ENCODE measurements at places on chromosomes 12 and 14.

- no peak for DNase-seq
These were observed 15.1 kb upstream of the RPLP0 start for GRCh38 chr12:120215766-120216735.

DNA sequence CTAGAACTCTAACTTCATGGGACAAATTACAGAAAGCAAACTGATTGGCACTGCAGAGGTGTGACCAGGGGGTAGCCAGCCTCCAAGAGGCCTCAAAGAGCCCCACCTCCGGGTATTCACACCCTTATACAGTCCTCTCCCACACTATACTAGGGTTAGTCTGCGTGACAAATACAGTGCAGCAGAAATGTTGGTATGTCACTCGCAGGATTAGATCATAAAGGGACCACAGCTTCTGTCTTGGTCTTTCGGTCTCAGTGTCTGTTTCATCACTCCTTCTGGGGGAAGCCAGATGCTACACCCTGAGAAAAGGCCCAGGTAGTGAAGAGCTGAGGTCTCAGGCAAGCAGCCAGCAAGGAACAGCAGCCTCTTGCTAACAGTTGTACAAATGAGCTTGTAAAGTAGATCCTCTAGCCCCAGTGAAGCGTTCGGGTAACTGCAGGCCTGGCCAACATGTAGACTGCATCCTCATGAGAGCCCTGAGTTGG lies 68.9 kb upstream of the SAV1 start:
- no peak for DNase-seq

- DNase-seq: no peak
These were observed 104.5 kb upstream of the AMIGO2 start for GRCh38 chr12:47184229-47184628.

DNA sequence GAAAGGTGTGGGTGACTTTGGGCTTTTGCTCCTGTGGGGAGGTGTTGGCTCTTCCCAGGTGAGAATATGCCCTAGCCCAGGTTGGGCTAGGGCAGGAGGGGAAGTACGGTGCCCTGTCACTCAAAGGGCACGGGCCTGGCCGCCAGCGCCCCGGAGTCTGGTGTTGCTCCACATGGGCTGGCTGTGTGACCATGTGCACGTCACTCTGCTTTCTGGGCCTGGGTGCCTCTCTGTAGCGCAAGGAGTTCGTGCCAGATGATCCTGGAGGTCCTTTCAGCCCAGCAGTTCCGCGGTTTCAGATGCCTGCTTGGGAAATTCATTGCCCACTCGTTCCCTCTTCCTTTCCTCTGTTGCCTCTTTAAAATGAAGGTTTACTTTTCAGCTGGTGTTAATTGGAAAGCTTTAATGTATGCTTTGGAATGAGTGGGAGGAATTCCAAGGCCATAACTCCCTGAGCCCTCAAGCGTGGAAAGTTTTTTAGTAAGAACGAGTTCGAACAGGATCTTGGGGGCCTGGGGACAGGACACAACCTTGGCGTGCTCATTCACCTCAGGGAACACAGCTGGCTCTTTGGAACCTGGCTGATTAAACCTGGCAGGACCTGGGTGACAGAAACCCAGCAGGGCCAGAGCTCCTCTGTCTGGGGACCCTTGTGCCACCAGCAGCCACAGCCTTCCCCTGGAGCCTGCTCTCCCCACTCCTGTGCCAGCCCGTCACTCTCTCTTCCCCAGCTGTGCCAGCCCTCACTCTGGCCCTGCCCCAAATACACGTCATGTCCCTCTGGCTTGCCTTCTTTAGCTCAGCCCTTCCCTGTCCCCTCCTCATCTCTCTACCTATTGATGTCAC lies 42.8 kb downstream of the TSPAN9 start:
- DNase-seq: no peak

GRCh38 chr12:50394469-50395029 lies 1.9 kb downstream of the FAM186A start:
- no peak for DNase-seq

GRCh38 chr12:2992724-2993123 lies 33.5 kb downstream of the TEAD4 start:
- DNase-seq: no peak

- DNase-seq: no peak
These were observed 212.0 kb downstream of the PTPRO start for GRCh38 chr12:15534322-15534721.

DNA sequence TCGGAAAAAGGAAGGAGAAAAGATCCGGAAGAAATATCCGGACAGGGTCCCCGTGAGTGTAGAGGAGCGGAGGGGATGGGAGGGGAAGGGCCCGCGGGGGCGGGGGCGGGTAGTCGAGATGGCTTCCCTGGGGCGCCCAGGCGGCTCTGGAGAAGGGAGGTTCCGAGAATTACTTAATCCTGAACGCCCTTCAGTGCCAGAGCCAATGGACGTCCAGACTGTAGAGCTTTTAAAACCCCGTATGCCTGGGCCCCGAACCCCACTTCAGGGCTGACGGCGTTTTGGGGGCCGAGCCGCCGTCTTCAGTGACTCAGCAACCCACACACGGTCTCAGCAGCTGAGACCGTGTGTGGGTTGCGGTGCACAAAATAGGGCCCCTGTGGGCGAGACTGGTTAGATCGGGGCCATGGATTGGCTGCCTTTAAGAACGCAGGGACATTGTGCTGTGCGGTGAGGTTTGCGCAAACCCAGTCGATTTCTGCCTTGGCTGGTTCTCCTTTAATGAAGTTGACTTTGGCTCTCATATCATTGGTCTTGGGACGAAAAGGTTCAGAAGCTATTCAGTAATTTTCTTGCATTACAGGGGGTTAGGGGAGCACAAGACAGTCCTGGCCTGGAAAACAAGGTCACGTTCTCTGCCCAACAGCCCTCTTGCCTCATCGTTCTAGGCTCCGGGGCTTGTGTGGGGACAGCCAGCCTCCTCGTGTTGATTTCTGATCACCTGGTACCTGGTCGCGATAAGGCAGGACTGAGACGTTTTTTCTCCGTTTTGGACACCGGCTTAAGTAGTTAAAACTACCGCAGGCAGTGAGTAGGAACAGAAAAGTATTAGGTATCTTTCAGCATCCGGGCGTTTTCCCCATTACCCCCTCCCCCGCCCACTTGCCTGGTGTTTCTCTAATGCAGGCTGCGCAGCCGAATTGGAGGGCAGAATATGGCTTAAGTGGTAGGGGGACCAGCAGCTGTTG lies 775 bp downstream of the GABARAPL1 start:
- DNase-seq: peak; percentile 67

DNA sequence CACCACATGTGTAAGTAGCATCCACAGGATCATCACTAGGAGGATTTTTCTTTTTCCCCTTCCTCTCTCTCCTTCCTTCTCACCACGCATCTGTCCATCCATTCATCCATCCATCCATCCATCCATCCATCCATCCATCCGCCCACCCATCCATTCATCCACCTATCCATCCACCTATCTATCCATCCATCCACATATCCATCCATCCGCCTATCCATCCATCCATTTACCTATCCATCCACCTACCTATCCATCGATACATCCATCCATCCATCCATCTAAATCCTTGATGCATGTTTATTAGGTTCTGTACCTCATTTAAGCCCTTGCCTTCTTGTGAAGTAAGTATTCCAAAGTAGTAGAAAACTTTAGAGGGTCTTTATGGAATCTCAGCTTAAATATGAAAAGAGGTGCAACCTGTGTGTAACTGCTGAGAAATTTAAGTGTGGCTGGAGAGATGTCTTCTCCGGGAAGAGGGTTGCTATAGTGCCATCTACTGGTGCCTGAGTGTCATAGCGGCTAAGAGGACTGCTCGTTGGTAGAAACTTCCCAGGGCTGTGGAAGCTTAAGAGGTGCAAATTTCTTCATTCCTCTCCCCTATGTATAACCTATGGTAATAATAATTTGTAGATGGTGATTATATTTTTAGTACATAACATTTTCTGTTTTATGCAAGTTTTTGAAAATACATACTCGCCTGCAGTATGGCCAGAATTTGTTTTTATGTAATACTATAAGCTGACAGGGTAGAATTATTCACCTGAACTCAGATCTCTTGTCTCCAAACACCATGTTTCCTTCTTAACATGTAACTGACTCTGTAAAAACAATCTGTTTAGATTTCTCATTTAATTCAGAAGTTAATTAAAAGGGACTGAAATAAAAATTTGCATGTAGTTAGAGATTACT lies 46.0 kb downstream of the MYO1H start:
- peak; percentile 76 for DNase-seq

GRCh38 chr12:44674875-44675274 lies 201.2 kb downstream of the NELL2 start:
- DNase-seq: no peak

GRCh38 chr12:132700212-132700822 lies 10.3 kb upstream of the PGAM5 start:
- no peak for DNase-seq

- DNase-seq: no peak
These were observed 105.8 kb downstream of the AVPR1A start for GRCh38 chr12:63045020-63045860.

DNA sequence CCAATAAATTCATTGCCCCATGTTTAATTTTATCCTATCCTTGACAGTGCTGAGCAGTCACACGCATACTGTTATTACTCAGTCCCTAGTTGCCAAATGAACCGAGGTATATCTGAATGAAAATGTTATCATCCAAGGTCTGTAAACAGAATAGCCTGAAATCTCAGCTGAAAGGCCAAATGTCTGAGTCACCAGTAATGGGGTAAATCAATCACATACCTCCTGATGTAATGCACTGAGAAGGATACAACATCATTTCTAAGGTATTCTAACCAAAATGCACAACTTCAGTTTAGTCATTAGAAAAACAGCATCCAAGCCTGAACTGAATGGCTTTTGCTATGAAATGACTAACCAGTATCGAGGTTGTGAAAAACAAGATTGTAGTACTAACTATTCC lies 228.6 kb downstream of the DPF3 start:
- no peak for DNase-seq

DNA sequence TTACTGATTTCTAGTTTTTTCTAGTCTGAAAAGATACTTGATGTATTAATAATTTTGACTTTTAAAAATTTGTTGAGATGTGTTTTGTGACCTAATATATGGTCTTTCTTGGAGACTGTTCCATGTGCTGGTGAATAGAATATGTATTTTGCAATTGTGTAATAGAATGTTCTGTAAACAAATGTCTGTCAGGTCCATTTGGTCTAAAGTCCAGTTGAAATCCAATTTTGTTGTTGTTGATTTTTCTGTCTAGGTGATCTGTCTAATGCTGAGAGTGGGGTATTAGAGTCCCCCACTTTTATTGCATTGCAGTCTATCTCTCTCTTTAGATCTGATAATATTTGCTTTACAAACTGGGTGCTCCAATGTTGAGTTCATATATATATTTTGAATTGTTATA lies 175.8 kb downstream of the RPAP3 start:
- DNase-seq: no peak

DNA sequence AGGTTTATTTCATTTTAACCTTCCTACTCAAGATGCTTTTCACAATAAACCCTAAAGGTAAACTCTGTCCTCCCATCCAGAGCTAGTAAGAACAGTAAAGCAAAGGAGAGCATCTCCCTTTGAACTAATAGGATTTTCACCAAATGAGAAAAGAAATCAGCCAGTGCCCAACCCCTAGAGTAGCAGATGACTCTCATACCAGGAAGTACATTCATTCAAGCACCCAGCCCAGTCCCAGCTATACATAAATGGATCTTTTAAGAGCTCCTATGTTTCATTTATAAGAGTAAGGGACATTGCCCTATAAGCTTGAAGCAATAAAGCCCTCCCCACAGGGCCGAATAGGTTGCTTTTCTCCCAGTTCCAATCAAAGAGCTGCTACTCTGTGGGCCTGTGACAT lies 7.6 kb downstream of the BAZ2A start:
- no peak for DNase-seq

DNA sequence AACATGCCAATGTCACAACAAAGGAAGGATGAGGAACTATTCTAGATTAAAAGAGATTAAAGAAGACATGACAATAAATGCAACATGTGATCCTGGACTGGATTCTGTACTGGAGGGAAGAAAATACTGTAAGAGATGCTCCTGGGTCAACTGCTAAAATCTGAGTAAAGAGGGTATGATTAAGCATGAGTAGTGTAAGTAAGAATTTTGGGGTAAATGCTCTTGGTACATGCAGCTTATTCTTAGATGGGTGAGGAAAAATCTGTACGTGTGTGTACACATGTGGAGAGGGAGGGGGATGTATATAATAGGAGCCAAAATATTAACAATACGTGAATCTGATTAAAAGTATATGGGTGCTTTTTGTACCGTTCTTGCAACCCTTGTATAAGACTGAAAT lies 66.0 kb downstream of the CDC42BPB start:
- no peak for DNase-seq

DNA sequence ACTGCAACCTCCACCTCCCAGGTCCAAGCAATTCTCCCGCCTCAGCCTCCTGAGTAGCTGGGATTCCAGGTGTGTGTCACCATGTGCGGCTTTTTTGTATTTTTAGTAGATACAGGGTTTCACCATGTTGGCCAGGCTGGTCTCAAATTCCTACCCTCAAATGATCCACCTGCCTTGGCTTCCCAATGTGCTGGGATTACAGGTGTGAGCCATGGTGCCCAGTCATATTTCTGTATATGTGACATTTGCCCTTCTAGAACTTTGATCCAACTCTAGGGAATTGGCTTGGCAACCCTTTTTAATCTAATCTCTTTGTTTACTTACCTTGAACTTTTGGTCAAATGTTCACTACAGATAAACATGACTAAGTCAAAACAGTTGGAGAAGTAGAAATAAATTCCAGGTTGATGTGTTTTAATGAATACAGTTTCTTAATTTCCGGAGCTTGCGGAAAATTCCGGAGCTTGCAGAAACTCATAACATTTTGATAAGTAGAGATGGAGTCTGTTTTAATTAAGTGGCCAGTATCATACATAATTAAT lies 11.5 kb upstream of the PEBP1 start:
- no peak for DNase-seq

- DNase-seq: no peak
These were observed 34.2 kb downstream of the RTRAF start for GRCh38 chr14:52023518-52023917.

GRCh38 chr12:14986449-14986848 lies 13.6 kb downstream of the PDE6H start:
- DNase-seq: no peak

DNA sequence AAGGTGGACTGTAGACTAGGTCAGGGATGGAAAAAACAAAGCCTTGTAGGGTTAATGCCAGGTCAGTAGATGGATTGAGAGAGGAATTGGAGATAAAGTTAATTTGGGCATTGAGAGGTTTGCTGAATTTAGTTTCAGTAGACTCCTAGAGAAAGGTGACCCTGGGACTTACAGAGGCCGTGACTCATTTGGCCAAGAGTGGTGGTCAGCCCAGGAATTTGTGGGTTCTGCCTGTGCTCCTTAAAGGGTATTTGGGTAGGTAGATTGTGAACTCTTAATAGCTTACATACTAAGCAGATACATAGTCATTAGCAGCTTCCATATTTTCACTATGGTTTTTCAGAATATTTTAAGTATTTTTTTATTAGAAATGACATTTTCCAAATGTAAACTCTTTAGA lies 21.8 kb downstream of the PLEKHA5 start:
- no peak for DNase-seq

DNA sequence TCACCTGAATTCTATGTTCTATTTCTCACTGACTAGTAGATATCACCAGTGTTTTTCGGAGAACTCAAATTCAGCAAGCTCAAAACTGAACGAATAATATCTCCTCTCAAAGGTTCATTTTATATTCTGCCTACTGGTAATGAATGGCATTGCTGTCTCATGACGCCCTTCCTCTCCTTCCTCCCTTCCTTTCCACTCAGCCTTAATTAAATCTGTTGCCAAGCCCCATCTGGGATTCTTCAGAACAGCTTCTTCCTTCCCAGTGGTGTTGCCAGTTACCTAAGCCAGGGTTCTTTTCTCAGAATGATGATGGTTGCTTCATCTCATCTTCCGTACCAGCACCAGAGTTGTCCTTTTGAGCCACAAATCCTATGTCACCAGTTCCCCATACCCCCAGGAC lies 143.2 kb downstream of the SYNE2 start:
- no peak for DNase-seq

Data from NCI-H1105 treated with DMSO at 0.1 percent for 48 hours (cell line).